Heart left ventricle (tissue), 16 donors: ENCODE measurements at places on chromosomes 12 and 14. TPM values are rescaled to one million over a fixed set of nuclear protein-coding genes. Genes with fewer than 3 reads are reported as not detected.

APEX1 gene
- polyA plus RNA-seq = 109 TPM

LBHD2 gene
- 0.19 TPM for polyA plus RNA-seq

GARIN6 gene
- polyA plus RNA-seq = not detected

GALNT4 gene
- 1.4 TPM for polyA plus RNA-seq

MYH6 gene
- polyA plus RNA-seq = 5,104 TPM

P2RX7 gene
- polyA plus RNA-seq = 1.4 TPM

ENDOU gene
- polyA plus RNA-seq = 0.08 TPM

ZNF891 gene
- 0.80 TPM for polyA plus RNA-seq

LTBP2 gene
- polyA plus RNA-seq = 8.4 TPM

DNA sequence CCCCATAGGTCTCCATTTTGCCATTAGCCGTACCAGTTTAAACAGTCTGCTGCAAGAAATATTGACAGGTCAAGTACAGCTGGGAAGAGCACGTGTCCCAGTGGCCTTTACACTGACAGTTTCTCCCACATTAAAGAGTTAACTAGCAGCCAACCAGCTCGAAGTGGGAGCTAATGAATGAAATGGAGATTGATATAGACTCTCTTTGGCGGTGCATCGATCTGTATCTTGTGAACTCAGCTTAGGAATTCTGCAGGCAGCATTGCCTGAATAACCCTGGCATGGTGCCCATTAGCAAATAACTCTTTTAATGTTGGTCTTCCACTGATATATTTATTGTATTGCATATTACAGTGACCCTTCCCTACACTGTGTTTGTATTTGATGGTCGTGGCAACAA, 319.4 kb downstream of the EGLN3 start:
- DNase-seq = no peak

DNA sequence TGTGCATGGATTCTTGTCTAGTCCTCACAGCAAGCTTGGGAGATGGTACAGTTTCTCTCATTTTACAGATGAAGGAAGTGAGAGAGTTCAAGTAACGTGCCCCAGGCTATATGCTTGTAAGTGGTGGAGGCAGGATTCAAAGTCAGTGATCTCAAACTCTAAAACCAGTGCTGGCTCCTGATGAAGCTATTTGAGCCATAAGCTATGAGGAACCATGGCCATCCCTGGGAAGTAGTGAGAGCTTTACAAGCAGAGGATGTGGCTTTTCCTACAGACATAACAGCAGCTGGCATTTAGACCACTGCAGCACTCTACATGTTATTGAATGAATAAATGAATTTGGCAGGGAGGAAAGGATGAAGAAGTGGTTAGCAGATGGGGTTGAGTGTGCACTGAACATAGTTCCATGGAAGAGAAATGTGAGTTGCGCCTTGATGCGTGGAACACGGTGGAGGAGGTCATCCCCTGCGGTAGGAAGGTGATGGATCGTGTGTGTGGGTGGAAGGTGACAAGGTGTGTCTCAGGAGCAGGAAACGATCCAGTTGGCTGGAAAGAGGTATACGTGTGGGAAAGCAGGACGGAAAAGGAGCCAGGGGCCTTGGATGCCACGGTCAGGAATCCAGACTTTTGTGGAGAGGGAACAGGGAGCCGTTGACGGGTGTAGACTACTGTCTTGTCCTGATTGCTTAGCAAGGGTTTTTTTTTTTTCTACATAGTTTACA, 65.2 kb downstream of the RFX4 start:
- DNase-seq = no peak

DNA sequence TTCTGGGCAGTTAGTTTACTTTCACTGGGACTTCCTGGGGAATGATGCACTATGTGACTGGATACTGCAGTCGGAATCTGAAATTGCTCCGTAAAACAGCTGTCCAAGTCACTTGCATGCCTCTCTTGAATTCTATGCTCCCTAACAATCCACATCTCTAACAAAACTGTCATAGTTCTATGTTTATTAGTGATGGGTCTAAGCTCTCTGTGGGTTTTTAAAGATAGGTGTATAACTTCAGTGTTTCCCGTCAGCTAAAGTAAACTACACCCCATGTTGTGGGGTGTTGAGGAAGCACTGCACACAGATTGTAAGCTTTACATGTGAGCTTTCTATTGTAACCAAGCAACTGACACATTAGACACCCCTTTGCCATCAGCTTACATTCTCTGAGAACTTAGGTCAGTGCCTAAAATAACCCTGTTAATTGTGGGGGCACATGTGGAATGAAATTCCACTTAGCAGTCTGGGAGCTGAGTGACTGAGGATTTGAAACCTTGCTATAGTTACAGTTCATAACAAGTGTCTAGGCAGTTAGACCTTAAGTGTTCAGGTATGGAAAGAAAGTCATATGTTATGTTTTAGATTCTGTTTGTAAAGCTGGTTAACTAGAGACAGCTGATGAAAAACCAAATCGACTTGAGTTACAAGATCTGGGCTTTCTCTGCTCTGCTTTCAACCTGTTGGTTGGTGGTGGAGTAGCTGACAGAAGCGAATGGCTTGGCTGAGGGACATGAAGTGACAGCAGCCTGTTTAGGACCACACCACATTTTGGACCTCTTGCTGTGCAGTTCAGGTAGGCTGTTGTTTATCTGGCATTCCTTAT, 165.7 kb downstream of the AKAP6 start:
- DNase-seq = peak; percentile 37

DNA sequence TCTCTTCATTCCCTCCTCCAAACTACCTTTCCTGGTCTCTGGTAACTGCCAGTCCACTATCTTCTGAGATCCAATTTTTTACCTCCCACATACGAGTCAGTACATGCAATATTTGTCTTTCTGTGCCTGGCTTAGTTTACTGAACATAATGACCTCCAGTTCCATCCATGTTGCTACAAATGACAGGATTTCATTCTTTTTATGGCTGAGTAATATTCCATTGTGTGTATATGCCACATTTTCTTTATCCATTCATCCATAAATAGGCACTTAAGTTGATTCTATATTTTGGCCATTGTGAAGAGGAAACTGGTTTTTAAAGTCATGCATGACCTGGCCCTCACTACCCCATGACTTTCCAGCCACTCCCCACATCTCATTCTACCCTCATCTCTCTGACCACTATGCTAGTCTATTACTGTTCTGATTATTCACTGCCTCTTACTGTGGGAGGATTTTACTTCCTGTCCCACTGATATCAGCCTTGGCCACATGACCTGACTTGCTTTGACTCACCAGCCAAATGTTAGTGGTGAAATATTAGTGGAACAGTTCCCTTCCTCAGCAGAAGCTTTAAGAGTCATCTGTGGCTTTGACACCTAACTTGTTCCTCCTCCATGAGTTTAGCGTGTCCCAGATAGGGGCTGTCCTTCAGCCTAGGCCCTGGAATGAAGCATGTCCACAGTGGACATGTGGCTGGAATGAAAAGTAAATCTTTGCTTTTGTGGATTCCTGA, 52.2 kb downstream of the GOLGA5 start:
- no peak for DNase-seq

GRCh38 chr12:53004582-53004981, 1.7 kb upstream of the EIF4B start:
- no peak for DNase-seq

GRCh38 chr14:56630707-56631106, 51.1 kb downstream of the TMEM260 start:
- DNase-seq = no peak

DNA sequence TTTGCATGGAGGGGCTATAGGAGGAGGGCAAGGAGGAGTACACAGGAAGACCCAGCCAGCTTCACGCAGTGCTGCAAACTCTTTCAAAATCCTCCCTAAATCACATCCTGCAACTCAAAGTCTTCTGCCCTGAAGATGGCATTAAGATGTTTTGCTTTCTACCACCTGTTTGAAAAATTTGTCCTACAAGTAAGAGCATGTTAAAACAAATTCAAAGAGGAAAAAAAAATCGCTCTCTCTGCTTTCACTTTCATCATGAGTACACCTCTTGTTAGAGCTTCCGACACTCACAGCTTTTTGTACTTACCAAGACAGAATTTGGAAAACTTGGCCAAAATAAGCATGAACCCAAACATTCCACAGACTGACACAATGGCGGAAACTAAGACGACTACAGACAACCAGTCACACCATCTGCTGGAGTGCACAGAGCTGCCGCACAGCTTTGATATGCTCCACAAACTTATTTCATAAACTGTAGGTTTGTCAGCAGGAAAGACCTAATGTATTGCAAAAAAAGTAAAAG, 21.3 kb downstream of the GCH1 start:
- no peak for DNase-seq

DNA sequence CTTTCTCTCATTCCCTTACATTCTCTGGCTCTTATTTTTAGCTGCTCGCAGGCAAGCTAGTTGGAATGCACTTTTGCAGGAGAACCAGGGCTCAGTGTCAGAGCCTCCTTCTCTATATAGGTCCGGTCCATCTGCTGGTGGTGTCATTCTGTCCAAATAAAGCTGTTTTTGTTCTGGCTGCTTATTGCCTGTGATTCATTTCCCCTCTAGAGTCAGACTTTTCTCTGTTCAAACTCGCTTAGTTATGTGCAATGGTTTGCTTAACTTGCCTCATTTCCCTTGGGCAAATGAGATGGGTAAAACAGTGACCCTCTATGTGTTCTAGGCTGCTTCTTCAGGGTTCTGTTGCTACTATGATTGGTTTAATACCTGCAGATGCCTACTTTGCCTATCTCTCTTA, 2.9 kb downstream of the SMARCD1 start:
- DNase-seq = no peak

- no peak for DNase-seq
These were observed 8.5 kb downstream of the ITGB7 start for GRCh38 chr12:53198486-53199110.

- no peak for DNase-seq
These were observed 1084.7 kb downstream of the SLC6A15 start for GRCh38 chr12:83827860-83828259.

DNA sequence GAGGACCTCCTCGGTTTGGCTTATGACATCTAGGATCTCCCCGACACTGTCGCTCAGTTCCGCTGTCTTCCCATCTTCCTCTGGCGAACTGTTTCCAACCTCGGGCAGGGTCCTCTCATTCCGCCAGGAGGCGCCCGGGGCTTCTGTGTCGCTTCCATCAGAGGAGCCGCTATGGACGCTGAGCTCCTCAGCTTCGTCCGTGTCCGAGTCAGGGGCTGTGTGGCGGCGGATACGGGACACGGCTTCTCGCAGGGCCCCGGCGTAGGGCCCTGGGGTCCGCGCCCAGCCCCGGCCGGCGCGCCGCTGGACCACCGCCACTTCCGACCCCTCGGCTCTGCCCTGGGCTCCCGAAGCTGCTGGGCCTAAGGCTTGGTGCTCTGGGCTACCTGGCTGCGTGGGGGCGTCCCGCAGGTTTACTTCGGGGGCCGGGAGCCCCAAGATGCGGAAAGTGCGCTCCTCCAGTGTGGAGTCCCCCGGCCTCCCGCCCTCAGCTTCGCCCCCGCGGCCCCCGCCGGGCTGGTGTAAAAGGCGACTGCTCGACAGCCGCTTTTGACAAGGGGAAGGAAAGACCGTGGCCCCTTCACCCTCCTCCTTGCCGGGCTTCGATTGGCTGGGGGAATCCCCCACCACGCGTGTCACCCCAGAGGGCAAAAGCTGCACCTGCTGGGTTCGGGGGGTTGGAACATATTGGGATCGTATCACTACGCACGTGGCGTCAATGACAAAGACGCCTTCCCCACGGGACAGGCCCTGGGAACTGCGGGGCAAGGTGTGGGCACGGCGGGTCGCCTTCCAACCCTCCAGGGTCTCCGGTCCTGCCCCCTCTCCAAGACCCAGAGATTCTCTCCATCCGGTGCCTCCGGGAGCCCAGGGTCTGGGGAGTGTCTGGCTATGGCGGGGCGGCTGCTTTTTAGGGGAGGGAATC, 2.1 kb downstream of the DDN start:
- peak; percentile 88 for DNase-seq

DNA sequence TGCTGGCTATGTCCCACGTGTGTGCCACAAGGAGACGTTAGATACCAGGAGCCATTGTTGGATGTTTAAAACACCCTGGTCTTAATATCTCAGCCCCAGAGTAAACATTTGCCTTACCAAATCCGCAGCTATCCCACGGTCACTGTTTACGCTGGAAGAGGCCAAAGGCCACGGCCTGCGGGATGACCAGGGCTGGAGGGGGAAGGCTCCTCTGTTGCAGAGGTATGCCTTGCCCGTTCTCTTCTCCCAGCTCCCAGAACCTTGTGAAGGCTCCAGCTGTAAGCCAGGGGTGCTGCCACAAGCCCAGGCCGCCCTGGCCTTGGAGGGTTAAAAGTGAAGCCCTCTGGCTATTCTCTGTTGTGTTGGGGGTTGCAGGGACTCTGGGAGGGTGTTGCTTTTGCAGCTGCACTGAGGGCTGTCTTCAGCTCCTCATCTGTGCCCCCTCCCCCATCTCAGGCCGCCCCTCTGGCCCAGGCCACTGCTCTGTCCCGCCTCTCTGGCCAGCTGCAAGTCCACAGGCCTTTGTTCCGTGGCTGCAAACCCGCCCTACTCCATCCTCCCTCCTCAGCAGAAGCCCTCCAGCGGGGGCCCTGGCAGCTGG, 2.5 kb downstream of the PLEKHG3 start:
- peak; percentile 73 for DNase-seq

DNA sequence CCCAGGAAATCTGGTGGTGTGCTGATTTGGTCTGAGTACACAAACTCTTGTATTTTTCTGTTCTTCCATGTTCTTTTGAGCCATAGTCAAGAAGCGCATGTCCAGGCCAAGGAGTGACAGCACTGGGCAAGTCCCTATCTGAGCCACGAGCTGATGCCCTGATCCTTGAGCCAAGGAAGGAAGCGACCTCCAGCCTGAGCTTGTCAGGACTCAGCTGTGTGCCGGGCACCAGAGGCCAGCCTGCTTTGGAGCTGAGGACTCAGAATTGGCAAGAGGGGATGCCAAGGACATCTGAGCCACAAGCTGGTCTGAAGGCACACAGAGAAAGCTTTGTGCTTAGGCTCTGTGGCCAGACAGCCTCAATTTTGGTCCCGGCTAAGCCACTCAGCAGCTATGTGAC, 52.6 kb downstream of the GALNT16 start:
- no peak for DNase-seq

DNA sequence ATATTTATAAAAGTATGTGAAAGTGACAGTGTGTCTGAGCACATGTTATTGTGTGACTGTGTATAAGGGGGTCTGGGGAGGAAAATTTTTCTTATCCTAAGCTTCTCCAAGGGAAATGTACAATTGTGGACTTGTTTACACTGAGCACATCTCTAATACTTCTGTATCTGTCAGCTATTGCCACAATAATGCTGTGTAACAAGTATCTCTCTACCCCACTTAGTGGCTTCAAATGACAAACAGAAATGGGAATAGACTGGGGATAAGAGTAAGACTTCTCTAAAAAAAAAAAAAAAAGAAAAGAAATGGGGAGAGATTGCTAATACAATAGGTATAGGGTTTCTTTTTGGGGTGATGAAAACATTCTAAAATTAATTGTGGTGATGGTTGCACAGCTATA, 44.3 kb upstream of the CCDC63 start:
- no peak for DNase-seq

- no peak for DNase-seq
These were observed 7.5 kb downstream of the ITPR2 start for GRCh38 chr12:26825459-26826016.

GRCh38 chr12:97989366-97989940, 525.9 kb upstream of the TMPO start:
- DNase-seq = no peak

GRCh38 chr12:24560192-24560775, 388.6 kb downstream of the BCAT1 start:
- DNase-seq = no peak

GRCh38 chr12:7081037-7081436, 11.2 kb downstream of the C1R start:
- no peak for DNase-seq

GRCh38 chr12:15196678-15197505, 24.3 kb downstream of the RERG start:
- no peak for DNase-seq

GRCh38 chr14:34035177-34035933, 84.5 kb upstream of the EGLN3 start:
- peak; percentile 77 for DNase-seq

- DNase-seq = no peak
These were observed 84.8 kb downstream of the RBM19 start for GRCh38 chr12:113880988-113881962.
